Activated CD4-positive, alpha-beta T cell treated with anti-CD3 and anti-CD28 coated beads, Interleukin-2, amount 10 ng/mL, durations not matched to agents 7 days and 5 days (primary cell): ENCODE measurements at places on chromosomes 4 and X. TPM values are rescaled to one million over a fixed set of nuclear protein-coding genes. Genes with fewer than 3 reads are reported as not detected.

- DNase-seq: peak; percentile 33
Observed at GRCh38 chrX:41085878-41086626, 807 bp downstream of the USP9X start.

DNAAF6 gene
- total RNA-seq: not detected

GPRASP3 gene
- 1.2 TPM for total RNA-seq

DNA sequence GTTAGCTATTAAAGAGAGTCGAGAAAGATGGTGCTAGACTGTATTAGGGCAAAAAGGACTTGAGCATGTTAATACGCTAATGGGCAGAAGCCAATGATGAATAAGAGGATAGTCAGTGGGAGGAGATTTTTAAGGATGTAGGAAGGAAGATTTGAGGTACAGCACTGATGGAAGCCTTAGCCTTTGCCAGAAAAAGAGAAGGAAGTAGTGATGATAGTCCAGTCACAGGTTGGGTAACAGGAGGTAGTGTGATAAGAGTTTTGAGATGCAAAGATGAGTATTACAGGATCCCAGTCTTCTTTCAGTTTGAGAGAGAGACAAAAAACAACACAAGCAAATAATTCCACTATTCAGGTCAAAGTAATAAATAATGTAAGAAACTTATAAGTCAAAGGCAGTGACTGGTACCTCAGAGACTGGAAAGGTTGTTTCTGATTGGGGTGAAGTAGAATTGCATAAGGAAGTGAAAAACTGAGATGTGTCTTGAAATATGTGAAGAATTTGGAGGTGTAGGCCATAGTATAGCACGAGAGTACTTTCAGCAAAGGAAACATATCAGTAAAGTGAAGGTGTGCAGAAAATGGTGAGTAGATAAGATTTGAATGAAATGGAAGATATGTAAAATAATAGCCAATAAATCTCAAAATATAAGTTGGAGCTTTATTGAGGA is 22.1 kb upstream of the NDNF start:
- no peak for DNase-seq

- no peak for DNase-seq
Observed at GRCh38 chr4:156547439-156547838, 424.2 kb downstream of the PDGFC start.

SLC6A14 gene
- not detected for total RNA-seq

CYSLTR1 gene
- total RNA-seq: 20.8 TPM

- DNase-seq: no peak
Observed at GRCh38 chr4:123325241-123325681, 71.3 kb upstream of the SPRY1 start.
